ENCODE measurements at places on chromosomes 2 and 18.

GRCh38 chr18:59730896-59731295 is 33.7 kb upstream of the CCBE1 start:
- DNase-seq = no peak

DNA sequence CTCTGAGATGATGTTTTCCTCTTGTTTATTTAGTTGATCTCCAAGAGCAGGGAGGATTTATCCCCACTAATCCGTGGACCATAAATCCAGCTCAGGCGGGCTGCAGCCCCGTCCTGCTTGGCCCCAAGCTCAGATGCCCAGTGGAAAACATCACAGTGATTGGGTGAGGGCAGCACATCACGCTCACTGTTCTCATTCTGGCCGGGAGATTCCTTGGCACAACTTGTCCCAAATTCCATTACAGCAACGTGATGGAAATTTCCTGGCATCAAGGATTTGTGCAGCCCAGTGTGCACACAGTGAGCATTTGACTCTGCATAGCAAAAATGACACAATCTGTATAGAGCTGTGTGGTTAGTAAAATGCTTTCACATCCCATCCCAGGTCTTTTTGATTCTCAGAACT is 96.8 kb downstream of the VAPA start:
- DNase-seq = no peak

DNA sequence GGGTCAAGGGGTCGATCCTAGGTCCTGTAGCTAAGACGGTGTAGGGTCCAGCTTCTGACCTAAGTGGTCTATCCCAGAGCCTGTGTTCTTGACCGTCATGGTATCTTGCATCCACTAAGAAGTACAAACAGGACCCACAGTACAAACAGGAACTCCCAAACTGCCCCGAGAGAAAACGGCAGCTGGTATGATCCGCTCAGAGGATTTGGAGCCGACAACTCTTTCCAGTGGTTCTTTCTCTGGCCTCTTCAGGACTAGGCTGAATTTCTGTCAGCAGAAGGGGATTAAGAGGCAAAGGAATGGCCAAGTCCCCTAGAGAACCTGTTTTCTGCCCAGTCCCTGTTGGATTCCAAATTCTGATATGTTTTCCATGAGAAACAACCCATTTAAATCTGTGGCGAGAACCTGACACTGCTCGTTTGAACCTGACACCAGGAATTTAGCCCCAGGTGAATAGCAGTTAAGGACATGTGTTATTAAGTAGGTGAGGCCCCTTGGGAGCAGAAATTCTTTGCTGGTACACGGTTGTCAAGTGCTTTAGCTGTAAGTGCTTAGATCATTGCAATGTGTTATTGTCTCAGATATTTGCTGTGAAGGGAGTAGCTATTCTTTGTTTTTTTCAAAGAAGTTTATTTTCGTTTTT is 50.5 kb upstream of the TXNDC2 start:
- no peak for DNase-seq

DNA sequence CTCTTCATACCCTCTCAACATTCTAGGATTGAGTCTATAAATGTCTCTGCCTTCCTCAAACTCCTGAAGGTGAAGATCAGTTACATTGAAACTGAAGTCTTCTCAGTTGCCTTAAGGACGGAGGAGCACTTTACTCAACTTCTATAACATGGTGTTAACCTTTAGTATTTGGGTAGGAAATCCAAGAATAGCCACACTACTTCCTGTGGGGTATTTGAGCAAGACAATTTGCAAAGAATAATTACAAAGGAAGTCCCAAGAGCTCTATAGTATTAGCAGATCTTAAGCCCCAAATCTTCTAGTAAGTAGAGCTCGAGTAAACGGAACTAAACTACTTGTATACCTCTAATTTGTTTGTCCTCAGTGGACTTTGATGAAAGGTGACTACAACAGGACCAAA is 80.9 kb downstream of the SP100 start:
- no peak for DNase-seq

DNA sequence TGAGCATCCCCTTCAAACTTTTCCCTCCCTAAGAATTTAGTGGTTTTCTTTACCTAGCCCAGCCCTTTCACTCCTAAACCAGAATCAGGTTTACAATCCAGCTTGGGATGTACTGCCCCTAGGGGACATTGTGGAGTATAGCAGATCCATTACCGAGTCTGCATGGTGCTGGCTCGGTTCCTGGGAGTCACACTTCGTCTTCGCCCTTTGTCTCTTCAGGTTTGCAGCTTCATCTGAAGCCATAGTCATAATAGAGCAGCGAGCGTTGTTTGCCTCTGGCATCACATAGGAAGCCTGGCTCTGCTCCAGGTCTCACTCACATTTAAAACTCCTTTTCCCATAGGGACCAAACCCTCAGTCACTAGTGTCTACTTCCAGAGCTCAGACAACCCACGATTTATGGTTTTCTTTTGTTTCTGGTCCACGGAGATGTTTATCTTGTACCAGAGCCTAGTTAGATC is 16.8 kb upstream of the LYPD6 start:
- no peak for DNase-seq

DNA sequence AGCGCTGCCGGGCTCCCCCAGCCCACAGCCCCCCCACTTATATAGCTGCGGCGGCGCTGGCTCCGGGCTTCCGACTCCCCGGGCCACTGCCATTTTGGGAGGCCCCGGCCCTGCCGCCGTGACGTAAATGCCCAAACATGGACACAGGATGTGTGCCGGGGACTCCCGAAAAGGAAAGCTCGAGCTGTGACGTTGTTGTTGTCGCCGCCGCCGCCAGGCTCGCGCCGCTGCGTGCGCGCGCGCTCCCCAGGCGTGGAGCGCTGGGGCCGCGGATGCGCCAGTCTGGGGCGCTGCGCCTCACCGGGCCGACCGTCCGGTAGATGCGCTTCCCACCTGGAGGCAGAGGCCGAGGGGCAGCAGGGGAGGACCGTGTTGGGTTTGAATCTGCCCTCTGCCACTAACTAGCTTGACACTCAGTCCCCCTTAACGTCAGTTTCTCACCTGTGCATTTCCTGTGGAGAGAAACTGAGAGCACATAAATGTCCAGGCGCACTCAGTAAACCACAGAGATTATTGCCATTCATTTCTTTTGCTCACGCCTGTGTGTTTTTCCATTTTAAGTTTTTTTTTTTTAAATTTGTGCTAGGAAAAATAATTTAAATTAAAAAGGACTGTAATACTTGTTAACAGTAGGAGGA is at the start of gene EGR4:
Gene EGR4 (minus strand): TSS at position 15 of the 638 bp plus-strand sequence. CDS start 231 bp downstream, outside the sequence.
- peak; percentile 89 for DNase-seq

DNA sequence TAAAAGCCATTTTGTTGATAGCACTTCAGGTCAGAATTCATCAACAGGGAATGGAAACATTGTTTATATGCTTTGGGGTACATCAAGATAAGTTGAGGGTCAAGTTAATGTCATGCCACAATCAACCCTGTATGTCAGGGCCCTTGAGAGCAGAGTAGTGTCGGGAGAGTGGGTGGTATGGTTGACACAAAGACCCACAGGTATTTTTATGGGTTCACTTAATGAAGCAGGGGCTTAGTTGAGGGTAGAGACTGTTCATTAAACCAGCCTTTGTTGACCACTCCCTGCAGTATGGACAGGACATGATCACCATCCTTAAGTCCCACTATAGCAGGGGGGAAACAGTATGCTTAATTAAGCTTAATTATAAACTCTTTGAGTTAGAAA is 5.7 kb downstream of the RPL37A start:
- DNase-seq = no peak

- DNase-seq = no peak
Measured at GRCh38 chr18:39555496-39555895, 1989.9 kb upstream of the CELF4 start.

GRCh38 chr2:68238955-68239822 is 13.1 kb downstream of the PPP3R1 start:
- no peak for DNase-seq

- no peak for DNase-seq
Measured at GRCh38 chr2:86445436-86445835, 4.3 kb downstream of the KDM3A start.

GRCh38 chr2:12432985-12433625 is 283.6 kb upstream of the TRIB2 start:
- DNase-seq = no peak

DNA sequence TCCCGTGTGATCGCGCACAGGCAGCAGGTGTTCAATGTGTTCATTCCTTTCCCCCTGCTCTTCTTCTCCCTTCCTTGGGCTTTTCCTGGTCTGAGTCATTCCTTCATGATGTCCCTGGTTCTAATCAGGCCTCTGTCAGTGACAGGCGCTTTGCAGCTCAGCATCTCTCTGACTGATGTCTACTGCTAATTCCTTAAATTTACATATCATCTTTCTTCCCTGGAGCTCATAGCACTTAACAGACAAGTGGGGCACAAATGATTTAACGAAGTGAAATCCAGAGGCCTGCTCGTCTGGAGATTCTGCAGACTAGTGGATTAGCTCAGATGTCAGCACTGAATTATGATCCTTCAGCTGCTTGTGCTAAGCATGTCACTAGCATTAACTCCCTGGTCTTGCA is 77.9 kb downstream of the NRP2 start:
- DNase-seq = no peak

DNA sequence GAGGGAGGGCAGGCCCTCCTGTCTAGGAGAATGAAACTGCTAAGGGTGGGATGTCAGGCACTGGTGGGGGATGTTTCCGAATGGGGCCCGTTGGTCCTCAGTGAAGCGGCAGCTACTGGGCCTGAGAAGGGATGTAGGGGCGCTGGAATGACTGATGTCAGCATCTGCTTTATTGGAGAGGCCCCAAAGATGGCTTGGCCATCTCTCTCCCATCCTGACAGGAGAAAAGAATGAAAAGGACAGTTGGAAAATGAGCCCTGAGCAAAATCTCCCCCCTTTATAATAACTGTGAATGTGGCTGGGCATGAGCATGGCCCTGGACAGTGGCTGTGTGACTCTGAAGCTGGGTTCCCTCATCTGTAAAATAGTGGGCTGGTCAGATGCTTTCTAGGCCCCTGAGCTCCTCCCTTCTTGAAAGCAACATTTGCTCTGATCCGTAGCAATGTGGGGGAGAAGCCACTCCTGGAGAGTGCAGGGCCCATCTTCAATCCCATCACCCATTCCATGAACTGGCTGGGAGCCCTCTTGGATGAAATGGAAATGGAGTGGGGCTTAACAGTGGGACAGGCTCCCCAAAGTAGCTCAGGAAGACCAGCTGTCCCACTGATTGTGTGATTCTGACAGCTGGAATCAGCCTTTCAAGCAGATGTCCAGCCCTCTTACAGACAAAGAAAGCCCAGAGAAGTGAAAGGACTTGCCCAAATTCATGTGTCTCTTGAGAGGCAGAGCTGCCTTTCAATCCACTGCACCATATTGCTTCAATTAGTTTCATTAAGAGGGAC is 232.7 kb upstream of the SMAD2 start:
- DNase-seq = no peak

DNA sequence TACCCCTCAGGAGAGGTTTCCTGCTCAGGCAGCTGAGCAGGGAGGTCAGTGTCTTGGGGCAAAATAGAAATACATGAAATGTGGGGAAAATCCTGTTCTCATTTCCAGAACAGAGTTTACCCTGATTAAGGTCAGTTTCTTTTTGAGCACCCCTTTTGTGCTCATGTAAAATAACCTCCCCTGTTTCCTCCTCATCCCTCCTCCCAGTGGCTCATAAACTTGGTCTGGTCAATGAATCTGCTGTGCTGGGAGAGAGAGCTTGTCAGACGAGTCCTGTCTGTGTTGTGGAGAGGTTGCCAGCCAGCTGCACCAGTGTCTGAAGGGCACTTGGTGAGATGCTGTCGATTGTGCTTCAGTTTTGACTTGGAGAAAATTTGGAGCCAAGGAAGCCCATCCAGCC is 48.6 kb downstream of the NTSR2 start:
- no peak for DNase-seq

- no peak for DNase-seq
Measured at GRCh38 chr2:217899231-217900009, 103.4 kb downstream of the TNS1 start.

DNA sequence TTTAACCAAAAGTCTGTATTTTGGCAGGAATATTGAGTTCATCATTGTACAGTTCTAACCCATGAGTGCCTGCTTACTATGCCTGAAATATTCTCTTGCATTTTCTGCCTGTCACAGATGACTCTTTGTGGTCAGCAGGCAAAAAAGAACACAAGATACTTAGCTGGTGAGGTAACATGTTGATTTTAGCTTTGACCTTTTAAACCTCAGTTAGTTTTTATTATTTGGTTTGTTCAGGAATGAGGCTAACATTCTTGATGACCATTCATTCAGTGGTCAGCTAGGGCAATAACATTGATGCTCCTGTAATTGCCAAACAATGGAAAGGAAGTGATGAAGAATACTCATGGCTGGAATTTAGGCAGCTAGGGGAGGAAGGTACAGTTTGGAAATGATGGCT is 491.2 kb downstream of the PIK3C3 start:
- no peak for DNase-seq

DNA sequence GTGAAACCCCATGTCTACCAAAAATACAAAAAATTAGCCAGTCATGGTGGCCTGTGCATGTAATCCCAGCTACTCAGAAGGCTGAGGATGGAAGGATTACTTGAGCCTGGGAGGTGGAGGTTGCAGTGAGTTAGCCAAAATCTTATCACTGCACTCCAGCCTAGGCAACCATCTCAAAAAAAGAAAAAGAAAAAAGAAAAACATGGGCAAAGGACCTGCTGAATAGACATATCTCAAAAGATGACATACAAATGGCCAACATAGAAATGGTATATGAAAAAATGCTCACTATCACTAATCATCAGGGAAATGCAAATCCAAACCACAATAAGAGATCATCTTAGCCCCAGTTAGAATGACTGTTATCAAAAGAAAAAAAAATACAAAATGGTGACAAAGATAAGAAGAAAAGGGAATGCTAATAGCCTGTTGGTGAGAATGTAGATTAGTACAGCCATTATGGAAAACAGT is 1.4 kb upstream of the TGOLN2 start:
- no peak for DNase-seq

- no peak for DNase-seq
Measured at GRCh38 chr2:110874453-110875383, 142.3 kb downstream of the ACOXL start.

DNA sequence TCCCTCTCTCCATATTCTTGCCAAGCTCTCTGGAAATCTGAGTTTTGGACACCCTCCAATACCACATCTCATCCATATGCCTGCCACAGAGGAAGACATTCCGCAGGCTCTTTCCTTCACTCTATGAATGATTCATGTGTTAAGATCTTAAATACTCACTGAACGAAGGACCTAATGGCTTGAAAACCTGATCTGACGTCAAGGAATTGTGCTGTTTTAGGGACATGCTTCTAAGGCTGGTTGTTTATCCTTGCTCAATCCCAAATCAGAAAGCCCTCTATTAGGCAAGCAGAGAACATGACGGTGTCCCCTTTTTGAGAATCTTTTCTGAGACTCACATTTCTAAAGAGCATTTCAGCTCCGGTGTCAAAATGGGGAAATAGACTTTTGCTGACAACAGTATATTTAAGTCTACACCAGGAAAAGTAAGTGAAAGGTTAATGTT is 83.7 kb upstream of the GALNT5 start:
- DNase-seq = no peak

GRCh38 chr2:217362710-217363109 is 502.8 kb upstream of the TNP1 start:
- DNase-seq = no peak

DNA sequence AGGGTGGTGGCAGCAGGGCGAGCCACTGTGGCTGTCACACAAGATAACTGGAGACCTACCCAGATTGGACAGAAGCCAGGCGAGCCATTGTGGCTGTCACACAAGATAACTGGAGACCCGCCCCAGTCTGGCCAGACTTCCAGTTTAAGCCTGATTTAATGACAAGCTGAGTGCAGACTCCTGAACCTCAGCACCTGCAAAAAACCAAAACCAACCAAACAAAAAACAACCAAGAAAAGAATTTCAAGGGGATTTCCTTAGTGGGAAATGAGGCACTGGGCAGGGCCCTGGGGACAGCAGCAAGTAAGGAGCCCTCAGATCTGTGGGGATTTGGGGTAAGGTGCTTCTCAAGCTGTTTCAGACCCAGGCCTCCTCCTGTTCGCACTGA is 95.2 kb upstream of the BOD1L2 start:
- DNase-seq = no peak

Data from CD8-positive, alpha-beta T cell (primary cell).